DMS 273 treated with DMSO at 0.1 percent for 48 hours (cell line): ENCODE measurements at places on chromosomes 7 and 10.
A peak's percentile ranks its signal among the peaks of the same experiment; 100 is the strongest.

DNA sequence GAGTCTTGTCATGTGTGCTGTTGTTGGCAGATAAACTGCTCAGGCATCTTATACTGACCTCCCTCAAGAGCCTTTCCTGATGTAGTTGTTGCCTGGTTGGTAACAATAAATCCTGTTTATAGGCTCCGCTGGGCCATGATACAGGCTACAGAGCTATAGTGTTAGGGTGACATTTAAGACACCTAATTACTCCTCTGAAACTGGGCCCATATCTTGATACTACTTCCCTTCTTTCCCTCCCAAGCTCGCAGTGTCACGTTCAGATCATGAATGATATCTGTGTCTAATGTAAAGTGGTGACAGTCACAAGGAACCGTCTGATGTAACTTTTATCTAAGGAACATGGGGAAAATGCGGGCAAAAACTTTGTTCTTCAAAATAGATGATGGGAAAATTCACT lies 35.4 kb downstream of the CROT start:
- DNase-seq = no peak

DNA sequence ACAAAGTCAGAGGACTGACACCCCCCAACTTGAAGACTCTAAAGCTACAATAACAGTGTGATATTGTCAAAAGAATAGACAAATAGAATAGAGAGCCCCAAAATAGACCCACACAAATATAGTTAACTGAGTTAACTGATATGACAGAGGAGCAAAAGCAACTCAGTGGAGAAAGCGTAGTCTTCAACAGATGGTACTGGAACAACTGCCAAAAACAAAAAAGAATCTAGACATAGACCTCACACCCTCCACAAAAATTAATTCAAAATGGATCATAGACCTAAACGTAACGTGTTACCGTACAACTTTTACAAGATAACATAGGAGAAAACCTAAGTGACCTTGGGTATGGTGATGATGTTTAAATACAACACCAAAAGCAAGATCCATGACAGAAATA lies 28.6 kb upstream of the PWWP2B start:
- DNase-seq = no peak

DNA sequence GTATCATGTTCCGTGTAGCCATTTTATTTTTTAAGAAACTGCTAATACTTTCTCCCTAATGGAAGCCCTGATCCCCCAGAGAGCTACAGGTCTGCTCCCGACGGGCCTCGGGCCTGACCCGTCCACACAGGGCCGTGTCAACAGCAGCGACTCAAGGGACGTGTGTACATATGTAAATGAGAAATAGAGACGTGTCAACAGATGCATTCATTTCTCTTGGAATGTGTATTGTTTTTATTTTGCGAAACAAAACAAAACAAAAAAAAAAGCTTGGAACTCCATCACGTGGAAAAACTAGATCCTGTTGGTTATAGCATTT lies 31.7 kb upstream of the PPIF start:
- no peak for DNase-seq

- no peak for DNase-seq
These were observed 48.1 kb upstream of the TARP start for GRCh38 chr7:38321515-38321944.

DNA sequence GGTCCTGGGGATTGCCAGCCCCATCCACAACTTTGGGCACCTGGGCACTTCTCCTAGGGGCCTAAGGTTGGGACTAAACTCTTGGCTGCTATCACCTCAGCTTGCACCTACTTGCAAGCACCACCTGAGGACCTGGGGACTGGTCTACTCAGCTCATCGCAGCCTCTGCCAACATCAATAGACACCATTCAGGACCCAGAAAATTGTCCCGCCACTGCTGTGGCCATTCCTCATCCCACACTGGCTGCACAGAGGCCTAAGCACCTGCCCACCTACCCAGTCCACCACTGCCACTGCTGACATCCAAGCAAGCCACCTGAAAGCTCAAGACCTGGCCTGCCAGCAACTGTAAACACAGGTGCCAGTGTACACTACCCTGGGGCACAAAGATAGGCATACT lies 234.1 kb downstream of the STK31 start:
- DNase-seq = no peak

- DNase-seq = no peak
These were observed 37.0 kb upstream of the GLI3 start for GRCh38 chr7:42274053-42274452.

DNA sequence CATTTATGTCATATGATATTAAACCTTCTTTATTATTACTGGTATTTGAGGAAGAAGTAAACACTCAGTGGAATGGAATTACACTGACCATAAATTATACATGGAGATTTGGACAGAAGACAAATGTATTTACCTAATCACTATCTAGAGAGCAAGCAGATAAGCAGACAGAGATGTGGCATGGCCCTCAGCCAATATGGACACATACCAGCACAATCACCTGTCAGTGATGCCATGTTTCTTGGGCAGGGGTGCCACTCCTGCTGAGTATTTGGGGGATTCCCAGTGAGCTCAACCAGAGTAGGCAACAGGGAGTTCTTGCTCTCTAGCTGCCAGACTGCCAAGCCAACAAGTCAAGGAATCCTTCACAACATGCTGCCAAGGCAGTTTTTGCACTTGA lies 866.3 kb upstream of the LRRN3 start:
- DNase-seq = no peak

DNA sequence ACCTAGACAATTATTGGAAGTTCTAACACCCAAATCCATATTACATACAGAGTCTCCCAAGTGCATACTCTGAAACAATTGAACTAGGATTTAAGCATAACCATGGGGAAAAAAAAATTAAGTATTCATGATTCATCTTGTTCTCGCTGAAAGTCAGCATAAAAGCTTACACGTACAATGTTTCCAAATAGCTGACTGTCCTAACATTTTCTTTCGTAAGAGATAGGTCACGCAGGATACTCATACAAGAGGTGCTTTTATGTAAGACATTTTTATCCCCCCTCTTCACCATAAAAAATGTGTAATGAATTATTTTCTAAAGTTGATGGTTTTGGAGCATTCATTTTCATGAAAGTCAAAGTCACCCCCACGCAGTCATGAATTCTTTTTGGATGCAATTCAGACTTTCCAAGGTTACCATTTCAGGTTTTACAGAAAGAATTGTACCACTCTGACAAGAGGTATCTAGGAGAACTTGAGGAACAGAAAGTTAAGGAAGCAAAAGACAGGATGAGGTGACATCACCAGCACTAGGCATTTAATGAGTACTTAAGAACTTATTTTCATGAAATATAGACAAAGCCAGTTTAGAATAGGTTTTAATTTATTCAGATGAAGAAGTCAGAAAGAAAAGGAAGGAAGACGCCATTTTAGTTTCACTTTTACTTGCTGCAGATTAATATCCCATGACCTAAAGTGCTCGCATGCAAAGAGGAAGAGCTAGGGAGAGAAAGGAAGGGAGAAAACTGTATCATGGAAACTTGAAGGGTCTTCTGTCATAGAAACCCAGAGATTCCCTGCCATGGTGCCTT lies 55.8 kb downstream of the TMEM26 start:
- no peak for DNase-seq

- no peak for DNase-seq
These were observed 512.4 kb downstream of the TNS3 start for GRCh38 chr7:47069385-47070076.

DNA sequence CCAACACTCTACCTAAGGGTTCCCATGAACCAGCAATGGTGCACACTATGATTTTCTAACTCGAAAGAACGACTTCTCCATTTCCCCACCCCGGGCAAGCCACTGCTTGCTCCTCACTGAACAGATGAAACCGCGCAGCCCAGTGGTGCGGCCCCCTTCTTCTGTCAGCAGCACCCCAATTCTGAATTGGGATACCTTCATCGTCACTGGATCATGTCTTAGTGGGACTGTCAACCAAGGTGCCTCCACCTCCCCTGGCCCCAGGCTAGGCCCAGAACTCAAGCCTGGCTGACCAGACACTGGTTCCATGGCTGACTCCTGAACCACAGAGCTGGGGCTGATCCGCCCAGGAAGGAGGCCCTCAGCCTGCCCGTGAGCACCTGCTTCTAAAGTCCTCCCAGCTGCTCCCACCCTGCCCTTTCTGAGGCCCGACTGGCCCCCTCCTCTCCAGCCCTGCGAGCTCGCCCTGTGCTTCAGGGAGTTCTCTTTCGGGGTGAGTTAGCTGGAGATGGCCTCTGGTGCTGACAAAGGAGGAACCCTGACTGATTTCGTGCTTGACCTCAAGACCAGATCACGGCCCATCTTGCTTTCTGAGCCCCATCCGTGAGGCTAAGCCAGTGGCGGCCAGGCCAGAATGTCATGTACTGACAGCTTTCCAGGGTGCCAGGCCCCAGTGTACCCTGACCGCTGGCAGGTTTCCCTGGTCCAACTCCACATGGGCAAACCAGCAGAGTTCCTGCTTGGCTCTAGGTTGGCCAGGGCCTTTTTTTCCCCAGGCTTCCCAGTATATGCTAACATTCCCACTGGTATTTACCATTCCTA lies 44.5 kb downstream of the FAM53B start:
- no peak for DNase-seq

DNA sequence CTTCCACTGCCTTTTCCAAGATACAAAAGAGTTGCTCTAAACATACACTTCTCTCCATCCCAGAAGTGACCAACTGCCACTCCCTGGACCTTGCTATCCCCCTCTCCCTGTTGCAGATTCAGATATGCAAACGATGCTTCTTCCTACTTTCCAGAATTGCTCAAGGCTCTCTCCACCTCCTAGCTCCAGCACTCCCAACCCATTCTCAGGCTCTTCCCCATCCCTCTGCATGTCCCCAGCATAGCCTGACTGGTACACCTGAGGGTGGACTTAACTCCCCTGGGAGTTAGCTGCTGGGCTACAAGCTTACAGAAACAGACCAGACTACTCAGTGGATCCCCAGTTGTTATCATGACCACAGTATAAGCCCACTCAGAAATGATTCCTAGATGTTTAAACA lies 27.6 kb downstream of the MKRN1 start:
- DNase-seq = no peak

GRCh38 chr7:153509768-153510167 lies 542.4 kb upstream of the DPP6 start:
- DNase-seq = no peak

DNA sequence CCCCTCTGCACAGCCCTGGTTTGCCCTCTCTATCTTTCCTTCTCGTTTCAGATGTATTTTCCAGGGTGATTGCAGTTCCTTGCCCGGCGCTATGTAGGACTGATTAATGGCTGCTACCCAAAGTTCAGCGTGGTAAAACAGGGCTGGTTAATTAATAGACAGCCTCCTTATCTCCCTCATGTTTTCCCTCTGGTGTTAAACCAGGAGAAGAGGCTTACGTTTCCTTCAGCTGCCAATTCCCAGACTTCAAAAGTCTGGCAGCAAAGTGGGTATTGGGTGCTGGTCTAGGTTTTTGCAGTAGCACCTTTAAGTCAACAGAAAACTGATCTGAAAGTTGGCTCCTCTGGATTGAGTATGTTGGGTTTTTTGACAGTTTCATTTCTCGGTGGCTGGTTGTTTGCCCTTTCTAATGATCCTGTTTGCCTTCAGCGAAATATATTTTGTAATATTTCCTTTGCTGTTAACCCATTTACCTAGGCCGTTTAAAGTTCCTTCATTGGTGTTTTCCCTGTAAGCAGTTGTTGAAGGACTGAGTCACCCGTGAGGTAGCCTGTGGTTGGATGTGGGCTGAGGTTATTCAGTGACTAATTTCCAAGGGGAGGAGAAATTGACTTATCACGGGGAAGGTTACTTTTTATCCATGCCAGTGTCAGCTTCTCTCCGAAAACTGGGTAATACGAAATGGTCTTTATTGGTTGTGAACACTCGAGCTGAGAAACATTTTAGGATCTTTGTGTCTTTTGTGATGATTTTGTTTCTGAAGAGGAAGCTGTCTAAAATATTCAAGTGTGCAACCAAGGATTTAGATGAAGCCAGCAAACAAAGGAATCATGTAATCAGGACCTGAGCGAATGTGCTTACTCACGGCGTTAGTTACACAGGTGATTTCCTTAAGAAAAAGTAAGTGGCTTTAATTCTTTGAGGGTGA lies 257.2 kb downstream of the KIAA1217 start:
- DNase-seq = peak; percentile 41

- DNase-seq = no peak
These were observed 78.0 kb downstream of the MKI67 start for GRCh38 chr10:128047991-128048818.

DNA sequence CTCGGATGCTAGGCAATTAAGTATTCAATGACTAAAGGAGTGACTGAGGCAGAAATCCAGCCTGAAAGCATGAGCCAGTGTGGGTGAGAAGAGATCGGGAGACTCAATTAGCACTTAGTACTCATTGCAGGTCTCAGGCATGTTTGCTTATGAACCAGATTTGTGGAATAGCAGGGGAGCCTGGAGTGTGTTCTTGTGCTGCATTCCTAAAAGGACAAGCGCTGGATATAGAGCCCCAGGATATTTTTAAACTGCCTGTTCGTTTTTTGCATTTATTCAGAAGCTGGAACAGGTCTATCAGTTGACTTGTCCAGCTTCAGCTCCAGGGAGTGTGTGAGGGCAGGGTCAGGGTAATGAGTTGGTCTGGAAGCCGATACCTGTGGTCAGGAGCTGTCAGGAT lies 120.3 kb downstream of the BMPER start:
- DNase-seq = no peak

DNA sequence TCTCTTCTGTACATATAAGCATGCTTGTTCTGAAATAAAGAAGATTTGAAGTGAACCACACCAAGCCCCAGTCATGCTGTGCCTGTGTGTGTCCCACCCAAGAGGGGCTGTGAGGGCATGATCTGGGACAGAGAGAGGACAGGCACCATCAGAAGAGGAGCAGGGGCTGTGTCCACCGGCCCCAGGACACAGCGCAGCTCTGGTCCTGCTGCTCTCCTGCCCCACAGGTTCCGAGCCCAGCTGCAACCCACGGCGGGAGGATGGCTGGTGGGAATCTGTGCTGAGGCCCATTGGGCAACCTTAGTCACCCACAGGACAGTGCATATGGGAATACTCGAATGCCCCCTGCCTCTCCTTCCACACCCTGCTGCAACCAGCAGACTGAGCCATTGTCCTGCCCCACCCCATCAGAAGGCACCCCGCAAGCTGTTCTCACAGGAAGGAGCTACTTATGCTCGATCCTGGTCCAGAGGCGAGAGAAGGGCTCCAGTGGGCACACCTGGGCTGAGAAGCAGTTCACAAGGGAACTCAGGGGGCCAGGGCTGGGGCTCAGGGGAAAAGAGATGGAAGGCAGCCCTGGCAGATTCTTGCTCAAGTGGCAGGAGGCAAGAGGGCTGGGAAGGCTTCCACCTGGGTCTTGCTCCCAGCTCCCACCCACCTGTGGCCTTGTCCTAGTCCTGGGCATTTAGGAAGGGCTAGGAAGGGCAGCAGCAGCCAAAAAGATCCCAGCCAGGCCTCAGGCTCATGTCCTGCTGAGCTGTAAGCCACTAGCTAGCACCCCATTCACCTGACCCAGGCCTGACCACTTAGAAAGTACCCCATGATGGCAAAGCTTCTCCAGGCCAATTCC lies 31.9 kb downstream of the LDB3 start:
- DNase-seq = no peak

DNA sequence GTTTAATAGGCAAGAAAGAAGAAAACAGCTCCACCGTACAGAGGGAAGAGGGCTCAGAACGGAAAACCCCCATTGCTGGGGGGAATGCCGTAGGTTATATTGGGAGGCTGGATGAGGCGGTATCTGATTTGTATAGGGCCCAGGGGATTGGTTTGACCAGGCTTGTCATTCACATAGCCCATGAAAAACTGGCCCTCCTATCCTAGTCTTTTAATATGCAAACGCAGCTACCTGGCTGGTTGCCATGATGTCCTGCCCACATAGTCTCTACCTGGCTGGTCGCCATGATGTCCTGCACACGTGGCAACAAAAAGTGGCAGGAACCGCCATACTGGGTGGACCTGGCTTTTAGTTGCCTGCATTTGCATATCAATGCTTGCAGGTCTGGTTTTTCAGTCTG lies 84.7 kb downstream of the AUTS2 start:
- DNase-seq = no peak
